ENCODE measurements at places on chromosomes 4 and X.

- no peak for DNase-seq
These were observed 221.3 kb downstream of the ANTXR2 start for GRCh38 chr4:79851625-79852304.

DNA sequence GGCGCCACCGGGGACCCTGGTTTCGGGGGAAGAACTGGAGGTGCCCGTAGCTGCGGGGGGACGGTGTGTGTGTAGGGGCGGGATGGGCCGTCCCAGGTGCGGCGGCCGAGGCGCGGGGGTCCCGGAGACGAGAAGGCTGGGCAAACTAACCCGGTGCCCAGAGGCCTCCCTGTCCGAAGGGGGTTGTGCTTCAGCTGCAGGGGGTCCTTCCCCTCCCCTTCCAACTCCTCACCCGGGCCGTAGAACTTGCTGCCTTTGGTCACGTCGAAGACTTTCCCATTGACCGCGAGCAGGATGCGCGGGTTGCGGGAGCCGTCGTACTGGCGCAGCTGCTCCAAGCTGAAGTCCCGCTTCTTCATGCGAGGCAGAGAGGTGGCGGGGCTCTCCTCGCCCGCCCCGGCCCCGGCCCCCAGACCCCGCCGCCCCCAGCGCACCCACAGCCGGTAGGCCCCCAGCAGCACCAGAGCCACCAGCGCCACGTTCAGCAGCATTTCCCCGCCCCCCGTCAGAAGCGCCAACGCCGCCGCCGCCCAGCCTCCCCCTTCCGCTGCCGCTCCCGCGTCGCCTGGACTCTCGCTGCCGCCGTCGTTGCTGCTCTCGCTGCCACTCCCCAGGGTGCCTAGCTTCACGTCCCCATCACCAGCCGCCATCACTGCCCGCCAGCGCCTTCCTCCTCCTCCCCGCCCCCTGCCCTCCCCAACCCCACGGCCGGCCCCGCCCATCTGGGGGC is at the start of gene PGRMC2:
Gene PGRMC2, minus strand, starts transcription at position 673 of the 730 bp plus-strand sequence. Its CDS starts 23 bp downstream, at position 650.
- no peak for DNase-seq

DNA sequence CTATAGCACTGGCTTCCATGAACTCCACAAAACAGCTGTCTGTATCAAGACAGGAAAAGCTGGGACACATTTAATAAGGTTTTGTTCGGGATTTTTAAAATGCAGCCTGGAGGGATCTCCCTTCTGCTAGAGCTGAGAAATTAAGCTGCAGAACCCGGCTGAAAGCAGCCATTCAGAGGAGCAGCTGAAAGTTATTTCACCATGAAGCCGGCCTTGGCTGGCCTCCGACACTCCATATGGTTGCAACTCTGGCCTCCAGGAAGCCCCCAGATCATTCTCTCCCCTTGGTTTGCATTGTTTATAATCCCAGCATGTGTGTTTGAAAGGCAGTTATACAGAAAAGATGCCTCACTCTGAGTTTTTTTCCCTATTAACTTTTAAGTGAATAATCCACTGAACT is 239.4 kb downstream of the SPATA18 start:
- no peak for DNase-seq

GRCh38 chr4:43360296-43360695 is 467.8 kb downstream of the GRXCR1 start:
- no peak for DNase-seq

GRCh38 chr4:159562366-159562765 is 459.5 kb downstream of the RAPGEF2 start:
- no peak for DNase-seq

DNA sequence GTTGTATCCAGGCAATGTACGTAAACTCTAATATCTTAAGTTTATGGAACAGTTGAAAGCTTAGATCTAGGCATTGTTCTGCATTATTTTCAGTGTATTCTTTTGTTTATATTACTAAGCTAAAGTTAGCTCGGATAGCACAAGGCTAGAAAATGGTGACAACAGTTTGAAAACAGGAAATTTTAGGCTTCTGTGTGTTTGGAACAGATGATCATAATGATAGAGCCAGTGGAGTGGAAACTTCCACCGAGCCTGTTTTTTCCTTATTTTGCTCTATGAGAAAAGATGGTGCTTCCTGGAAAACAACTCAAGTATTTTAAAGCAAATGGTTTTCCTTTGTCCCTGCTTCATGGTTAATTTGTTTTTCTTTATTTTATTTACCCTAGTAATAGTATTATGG is 70.8 kb downstream of the GAB1 start:
- no peak for DNase-seq

DNA sequence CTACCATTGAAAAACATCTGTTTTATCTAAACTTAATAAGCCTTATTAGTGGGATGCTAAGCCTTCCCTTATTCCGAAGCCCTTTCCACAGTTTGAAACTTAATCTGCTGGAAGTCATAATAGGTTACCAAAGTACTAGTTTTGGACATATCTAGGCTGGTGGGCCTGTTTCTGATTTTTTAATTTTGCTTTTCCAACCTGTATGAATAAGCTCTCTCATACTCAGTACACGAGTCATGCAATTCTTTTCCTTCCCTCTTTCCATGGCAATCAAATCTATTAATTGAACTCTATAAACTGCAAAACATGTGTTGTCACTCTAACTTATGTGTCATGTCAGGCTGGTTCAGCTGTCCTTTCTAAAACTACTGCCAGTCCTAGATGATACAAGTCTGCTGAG is 91.0 kb downstream of the AMMECR1 start:
- no peak for DNase-seq

- DNase-seq, result no peak
These were observed 11.9 kb downstream of the EXOC1 start for GRCh38 chr4:55865228-55865806.

GRCh38 chr4:186351668-186352194 is 85.7 kb downstream of the F11 start:
- DNase-seq, result no peak

GRCh38 chrX:2782778-2783177 is 30.9 kb downstream of the XG start:
- no peak for DNase-seq

DNA sequence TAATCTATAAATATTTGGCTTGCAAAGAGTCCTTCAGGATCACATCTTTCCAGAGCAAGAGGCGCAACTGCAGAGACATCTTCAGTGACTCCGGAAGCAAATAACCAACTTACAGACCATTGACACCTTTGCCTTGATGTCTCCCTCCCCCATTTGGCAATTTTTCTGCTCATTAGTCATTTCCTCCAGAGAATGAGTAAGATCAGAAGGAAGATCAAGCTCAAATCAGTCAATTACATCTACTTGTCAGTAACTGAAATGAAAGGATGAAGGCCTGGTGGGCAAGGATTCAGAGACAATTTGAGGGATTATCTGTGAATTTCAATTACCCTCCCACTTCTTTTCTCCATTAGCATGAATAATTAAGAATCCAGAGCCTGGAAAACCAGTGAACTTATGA is 665.6 kb upstream of the CPEB2 start:
- DNase-seq, result no peak

DNA sequence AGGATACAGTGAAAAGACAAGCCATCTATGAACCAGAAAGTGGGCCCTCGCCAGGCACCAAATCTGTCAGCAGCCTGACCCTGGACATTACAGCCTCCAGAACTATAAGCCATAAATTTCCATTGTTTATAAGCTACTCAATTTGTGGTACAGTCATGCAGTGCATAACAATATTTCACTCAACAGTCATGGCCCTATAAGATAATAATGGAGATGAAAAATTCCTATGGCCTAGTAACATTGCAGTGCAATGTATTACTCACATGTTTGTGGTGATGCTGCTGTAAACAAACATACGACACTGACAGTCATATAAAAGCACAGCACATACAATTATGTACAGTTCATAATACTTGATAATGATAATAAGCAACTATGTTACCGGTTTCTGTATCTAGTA is 17.1 kb upstream of the TLR1 start:
- no peak for DNase-seq

DNA sequence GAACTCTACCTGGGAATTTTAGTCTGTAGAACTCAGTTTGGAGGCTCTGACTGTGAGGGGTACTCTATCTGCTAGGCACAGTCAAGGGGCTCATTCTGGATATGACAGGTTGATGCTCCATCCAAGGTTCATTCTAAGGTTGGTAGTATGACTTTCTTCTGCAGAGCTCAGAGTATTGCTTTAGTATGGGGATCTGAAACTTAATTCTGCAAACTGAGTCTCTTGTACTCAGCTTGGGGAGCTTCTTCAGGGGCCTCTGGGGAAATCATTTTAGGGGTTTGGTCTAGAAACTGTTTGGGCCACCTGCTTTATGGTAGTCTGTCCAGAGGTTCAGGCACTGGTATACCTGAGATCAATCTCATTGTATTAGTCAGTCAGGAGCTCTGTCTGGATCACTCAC is 9.7 kb upstream of the TSR2 start:
- no peak for DNase-seq

DNA sequence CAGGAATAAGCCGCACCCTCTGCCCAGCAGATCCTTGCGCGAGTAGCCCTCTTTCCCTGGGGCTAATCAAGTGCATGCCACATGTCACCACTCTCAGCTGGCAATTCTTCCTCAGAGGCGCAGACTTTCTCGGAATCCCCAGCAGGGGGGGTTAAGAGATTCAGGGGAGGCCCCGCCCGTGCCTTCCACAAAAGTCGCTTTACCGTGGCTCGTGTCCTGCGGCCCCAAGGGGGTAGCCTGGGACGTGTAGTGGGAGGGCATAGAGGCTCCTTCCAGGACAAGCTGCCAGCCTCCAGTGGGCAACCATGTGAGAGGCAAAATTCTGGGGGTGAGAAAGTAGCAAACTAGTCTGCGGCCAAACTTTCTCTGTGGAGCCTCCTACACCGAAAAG is 652 bp downstream of the SRPX start:
- DNase-seq, result peak; percentile 3

GRCh38 chrX:9542761-9543111 is 77.9 kb downstream of the TBL1X start:
- DNase-seq, result no peak

- no peak for DNase-seq
These were observed 46.0 kb downstream of the ANKRD50 start for GRCh38 chr4:124666496-124666895.

DNA sequence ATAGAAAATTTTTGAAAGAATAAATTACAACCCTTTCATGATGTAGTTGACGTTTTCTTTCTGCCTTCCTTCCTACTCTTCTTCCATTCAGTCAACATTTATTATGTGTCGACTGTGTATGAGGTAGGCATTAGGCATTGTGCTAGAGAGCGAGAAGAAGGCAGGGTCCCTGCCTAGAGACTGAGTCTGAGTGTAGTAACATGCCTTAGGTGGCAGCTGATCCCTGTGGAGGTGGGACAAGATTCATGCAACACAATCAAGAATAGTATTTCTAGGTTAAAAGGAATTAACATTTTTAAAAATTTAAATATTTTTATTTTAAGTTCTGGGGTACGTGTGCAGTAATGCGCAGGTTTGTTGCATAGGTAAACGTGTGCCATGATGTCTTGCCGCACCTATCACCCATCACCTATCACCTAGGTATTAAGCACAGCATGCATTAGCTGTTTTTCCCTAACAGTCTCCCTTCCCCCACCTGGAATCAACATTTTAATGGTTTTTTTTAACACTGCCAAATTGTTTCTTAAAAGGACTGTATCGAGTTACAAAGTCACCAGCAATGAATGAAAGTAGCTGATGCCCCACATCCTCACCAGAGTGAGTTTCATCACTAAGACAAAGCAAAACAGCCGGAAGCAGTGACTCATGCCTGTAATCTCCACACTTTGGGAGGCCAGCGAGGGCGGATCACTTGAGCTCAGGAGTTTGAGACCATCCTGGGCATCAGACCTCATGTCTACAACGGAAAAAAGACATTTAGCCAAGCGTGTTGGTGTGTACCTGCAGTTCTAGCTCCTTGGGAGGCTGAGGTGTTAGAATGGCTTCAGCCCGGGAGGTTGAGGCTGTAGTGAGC is 84.0 kb downstream of the WWC2 start:
- no peak for DNase-seq

GRCh38 chr4:189001283-189001970 is 862.2 kb downstream of the TRIML1 start:
- DNase-seq, result no peak

DNA sequence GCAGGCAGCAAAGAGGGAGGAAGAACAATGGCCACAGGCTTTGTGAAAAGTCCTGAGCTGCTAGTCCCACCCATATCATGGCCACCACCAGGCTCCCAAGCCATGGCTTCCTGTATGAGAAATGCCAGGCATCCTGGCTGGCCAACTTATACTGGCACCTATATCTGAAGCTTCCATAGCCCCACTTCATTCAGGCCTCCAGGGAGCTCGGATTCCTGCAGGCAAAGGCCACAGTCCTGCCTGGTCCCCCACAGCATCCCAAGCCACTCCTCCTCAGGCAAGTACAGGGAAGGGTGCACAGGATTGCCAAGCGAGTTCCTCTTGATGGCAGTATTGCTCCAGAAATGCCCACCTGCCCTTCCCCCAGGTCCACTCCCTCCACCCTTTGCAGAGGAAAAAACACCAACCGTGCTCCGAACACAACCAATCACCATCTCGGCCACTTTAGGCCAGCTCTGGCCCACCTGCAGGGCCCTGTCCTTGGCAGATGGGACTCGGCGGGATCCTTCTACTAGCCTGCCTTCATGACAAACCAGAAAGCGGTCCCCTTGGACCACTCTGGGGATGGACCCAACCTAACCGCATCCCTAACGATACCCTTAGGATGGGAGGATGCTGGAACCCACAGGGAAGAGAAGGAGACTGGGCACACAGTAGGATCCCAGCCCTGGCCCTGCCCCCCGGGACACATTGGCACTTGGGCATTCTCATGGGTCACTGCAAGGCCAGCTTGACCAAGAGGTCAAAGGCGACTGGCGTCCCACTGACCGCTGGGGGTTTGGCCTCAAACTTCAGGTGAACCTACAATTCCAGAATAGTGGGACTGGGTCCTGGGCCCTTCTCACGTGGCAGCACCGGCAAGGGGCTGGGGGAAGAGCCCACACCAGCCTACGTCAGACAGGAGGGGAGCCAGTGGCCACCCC is 220.4 kb upstream of the AGTR2 start:
- no peak for DNase-seq

DNA sequence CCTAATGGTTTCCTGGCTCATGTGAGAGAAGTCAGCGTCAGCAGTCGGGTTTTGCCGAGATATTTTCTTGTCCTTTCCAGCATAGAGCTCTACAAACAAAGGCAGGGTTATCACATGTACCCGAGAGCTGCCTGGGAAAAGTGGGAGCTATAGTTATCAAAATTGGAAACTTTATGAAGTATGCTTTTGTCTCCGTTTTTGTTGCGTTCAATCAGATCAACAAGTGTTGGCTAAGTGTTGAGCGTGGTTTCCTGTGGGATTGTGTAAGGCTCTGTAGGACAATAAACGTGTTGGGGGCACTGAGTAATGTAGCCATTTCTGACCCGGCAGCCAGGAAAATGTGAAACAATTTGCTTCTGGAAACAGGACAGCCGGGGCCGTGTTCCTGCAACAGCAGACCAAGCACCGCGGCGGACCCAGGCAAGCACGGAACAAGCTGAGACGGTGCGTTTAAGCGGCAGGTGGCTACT is at the start of gene BMX:
Gene BMX, plus strand, starts transcription at position 311 of the 470 bp plus-strand sequence. CDS start 7,547 bp downstream, outside the sequence.
- no peak for DNase-seq

GRCh38 chrX:108068121-108068520 is 23.2 kb downstream of the PSMD10 start:
- no peak for DNase-seq

DNA sequence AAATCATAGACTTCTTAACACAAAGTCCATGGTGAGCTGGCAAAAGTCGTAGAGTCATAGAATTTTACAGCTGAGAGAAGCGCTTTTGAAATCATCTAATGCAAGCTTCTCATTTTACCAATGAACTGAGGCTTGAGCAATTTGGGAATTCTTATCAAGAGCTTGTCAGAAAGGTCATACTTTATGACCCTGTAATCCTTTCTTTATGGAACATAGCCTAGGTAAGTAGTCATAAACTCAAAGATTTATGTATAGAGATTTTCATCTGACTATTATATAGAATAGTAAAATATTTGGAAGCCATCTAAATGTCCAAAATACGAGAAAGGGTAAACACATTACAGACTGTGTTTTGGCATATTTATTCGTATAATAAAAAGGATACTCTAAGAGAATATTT is 563.5 kb downstream of the PCDH7 start:
- no peak for DNase-seq
